ENCODE measurements at places on chromosomes 6 and 20.

- peak; percentile 65 for DNase-seq
Observed at GRCh38 chr6:42137194-42137753, 5.1 kb downstream of the C6orf132 start.

GRCh38 chr6:46653439-46654195 lies 842 bp downstream of the SLC25A27 start:
- no peak for DNase-seq

- no peak for DNase-seq
Observed at GRCh38 chr6:17845598-17845997, 138.9 kb upstream of the NUP153 start.

DNA sequence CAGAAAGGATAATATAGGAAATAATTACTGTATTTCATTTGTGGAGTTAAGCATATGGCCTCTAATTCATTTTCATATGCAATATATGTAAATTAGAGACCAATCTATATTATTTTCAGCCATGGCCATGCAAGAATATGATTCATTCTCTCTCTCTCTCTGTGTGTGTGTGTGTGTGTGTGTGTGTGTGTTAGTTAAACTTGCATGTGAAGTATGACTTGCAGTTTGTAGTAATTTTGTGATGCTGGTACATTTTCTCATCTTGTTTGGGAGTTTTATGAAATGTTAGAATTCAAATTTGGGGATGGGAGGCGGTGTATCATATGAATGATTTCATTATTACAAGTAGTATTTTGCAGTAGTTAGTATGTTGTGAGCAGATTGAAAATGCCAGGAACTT lies 74.8 kb downstream of the JARID2 start:
- DNase-seq = no peak

DNA sequence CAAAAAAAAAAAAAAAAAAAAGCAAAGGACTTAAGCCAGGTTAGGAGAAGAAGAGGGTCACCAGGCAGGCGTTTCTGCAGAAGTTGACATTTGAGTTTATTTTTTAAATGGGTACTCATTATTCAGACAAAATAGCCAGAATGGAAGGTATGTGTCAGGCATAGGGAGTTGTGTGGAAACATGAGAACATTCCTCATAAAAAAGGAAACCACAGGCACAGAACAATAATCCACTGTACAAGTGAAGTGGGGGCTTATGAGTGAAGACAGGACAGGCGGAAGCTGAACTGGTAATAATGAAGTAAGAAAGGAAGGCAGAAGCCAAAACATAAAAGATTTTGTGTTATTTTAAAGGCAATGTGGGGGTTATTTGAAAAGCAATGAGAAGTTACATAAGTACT lies 104.6 kb downstream of the EPB41L2 start:
- DNase-seq = no peak

- DNase-seq = no peak
Observed at GRCh38 chr20:52039790-52040189, 151.8 kb downstream of the ZFP64 start.

- peak; percentile 65 for DNase-seq
Observed at GRCh38 chr20:32474967-32475811, 109.9 kb downstream of the NOL4L start.

DNA sequence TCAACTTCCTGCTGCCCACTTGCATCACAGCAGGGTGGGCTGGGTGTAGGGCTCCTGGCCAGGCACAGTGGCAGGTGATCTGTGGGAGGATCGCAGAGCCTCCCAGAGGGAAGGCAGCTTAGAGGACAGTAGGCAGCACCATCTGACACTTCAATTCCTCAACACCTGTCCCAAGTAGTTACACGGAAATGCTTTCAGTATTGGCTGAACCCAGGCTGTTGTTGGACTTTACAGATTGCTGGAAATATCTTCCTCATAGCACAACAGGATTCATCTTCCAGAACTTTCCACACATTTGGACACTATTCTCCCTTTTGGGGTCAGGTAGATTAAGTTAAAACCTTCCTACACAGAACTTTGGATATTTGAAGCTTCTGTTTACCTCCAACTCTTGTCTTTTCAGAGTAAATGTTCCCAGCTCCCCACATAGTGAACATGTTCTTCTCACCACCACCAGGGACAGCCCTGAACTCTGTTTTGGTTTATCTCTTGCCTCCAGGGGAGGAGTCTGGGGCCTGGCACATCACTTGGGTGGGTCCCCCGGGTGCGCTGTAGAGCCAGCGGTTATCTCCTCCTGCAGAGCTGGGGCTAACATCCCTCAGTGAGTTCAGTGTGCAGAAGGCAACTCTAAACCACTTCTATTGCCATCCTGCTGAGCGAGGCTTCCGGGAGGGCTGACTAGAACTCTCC lies 3.5 kb upstream of the SLC22A2 start:
- DNase-seq = no peak

DNA sequence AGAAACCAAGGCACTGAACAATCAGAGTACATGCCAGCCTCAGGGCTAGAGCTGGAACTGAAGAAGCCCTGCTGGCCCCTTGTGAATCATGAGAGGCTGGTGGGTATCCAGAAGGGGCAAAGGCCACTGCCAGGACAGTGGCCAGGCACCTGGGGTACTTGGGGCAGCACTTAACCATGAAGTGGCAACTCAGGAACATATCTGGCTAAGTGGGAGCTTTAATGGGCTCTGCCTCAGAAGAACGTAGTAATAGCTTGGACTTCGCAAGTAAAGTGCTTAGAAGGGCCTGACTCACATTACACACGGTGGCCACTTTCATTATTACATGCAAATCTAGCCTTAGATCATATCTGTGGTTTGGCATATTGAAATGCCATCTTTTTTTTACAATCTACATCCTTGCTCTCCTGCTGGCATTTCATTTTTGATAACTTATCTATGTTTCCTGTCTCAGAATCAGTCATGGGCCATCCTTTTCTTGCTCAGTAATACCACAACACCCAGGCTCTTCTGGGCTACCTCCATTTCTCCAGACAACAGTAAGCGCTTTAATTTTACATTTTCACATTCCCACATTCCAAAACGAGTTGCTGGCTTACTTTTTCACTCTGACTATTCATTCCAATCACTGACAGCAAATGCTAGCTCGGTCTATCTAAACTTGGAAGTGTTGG lies 21.6 kb downstream of the NAPB start:
- no peak for DNase-seq
